GM13977 (cell line): ENCODE measurements at places on chromosomes 4 and X.
A peak's percentile ranks its signal among the peaks of the same experiment; 100 is the strongest.

- DNase-seq = no peak
Measured at GRCh38 chrX:16112428-16112827, 10.9 kb upstream of the GRPR start.

DNA sequence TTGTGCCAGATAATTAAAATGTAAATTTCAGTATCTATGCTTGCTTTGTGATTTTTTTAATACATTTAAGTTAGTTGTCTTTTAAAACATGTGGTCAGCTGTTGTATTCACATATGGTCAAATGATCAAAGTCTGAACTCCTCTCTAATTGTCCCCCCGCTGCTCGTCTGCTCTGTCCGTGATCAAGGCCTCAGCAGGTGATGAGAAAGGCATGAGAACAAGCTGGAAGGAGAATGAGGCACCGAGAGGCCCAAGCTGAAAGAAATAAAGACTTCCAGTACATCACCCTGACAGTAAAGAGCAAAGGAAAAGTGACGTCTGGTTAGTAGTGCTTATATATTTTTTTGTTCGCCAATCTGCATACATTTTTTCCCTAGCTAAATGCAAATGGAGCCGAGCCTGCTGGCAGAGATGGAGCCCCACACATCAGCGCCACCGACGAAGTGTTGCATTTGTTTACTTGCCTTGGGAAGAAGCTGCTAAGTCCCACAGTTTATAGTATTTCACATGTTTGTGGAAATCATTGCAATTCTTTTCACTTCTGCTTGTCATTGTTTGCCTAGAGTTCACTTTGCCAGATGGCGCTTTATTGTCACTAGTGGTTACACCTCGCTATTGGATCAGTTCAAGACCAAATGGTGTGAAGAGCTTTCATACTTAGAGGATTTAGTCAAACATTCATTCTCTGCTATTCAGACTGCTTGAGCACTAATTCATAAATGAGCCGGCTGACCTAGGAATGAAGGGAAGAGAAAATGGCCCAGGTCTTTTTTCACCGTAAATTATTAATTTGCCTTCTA is 181.5 kb downstream of the ZIC3 start:
- DNase-seq = no peak

DNA sequence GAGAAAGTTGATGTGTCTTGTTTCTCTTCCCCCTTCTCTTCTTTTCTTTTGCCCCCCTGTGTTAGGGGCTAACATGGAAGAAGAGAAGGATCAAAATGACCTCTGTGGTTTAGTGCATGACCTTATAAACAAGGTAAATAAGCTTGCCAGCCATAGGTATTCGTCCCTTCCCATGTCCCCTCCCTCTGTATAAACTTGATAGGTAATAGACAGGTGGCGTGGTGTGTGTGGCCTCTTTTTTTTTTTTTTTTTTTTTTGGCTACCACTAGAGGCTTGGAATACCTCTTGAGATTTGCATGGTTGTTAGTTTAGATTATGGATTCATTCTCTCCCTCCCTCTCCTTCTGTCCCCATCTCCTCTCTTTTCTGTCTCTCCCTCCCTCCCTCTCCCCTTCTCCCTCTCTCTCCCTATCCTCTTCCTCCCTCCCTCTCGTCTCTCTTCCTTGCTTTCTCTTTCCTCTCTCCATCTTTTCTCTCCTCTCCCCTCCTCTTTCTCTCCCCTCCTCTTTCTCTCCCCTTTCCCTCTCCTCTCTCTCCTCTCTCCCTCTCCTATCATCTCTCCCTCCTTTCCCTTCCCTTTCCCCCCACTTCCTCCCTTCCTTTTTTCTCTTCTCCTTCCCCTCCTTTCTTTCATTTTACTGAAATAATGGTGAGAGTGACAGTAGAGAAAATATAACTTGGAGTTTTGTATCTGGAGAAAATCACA is 134.4 kb downstream of the AFF1 start:
- DNase-seq = no peak

DNA sequence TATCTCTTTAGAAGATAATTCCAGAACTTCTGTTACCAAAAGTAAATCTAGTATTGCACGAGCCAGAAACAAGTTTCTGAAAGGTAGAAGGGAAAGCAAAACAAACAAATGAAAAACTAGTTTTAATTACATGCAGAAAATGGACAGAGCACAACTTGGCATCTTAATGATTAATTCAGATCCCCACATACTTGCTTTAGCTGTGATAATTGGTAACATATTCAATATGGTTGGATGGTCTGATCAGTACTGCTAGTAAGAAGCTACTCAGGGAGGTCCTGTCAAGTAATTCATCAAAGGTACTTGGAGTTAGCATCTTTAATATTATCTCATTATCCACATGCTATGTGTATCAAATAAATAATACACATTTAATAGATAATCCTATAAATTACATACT is 204.3 kb downstream of the TRAM1L1 start:
- DNase-seq = no peak

GRCh38 chr4:146269228-146269653 is 54.9 kb downstream of the REELD1 start:
- DNase-seq = no peak

DNA sequence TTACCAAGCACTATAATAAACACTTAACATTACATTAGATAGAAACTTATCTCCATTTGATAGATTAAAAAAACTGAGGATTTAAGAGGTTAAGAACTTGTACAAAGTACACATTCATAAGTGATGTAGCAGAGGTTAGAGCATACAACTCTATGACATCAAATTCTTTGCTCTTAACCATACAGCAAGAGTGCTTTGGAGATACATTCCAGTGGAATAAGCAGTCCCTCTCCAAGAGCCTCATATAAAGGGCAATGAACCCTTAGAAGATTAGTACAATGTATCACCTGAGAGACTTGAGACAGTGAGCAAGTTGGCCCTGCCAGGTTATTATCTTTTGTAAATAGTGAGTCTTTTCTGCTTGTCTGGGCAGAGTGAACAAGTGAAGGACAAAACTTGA is 600.4 kb upstream of the CT83 start:
- DNase-seq = no peak

DNA sequence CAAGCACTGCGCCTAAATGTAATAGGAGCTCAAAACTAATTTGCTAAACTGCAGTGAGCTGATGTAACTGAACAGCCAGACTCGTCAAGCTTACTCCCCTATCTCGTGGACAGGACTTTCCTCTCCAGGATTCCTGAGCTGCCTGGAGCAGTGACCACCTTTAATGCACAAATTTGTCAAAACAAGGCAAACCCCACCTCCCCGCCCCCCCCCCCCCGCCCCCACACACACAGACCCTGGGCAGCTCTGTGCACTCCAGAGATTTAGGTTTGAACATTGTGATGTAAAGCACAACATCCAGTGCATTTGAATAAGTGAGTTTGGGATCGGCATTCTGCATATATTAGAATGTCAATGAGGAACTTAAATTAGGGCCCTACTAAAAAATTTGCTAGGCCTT is 77.7 kb upstream of the DHX15 start:
- no peak for DNase-seq

- DNase-seq = no peak
Measured at GRCh38 chr4:168586926-168587325, 90.1 kb downstream of the PALLD start.

DNA sequence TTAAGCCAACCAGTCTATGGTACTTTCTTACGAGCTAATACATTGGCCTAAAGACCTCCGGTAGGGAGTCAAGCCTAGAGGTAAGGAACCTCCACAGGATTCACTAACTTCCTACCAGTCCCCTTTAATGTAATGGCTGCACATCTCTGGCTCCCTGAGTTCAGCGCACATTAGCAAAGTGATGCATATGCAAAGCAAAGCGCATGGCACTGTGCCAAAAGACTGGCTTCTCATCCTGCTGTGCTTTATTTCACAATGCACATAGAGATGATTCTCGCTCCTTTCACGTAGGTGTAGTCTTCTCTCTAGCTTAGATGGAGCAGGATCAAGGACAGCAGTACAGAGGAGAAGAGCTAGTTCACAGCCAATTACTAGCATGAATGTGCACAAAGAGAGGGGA is 14.6 kb upstream of the CLTRN start:
- DNase-seq = no peak

- DNase-seq = no peak
Measured at GRCh38 chr4:109077505-109077904, 225.0 kb downstream of the COL25A1 start.

DNA sequence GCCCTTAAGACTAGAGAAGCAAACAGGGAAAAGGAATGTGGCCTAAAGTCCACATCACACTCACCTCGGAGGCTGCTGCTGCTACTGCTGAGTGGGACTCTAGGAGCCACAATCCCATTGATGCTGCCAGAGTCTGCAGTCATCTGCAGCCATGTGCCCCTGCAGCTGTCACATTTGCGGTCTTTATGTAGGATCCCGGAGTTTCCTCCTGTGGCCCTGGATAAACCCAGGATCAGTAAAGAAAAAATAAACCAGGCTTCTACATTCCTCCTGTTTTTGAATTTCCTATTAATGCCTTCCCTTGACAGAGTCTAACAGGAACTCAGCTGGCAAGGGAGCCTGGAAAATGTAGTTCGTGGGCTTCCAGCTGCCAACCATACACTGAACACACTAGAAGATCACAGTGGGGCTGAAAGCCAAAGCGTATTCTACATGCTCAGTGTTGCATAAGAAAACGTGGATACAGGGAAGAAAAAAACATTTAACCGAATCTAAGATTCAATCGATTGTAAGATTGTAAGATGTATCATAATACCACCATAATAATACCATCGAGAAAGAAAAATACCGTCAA is 10.3 kb upstream of the PHEX start:
- DNase-seq = no peak

GRCh38 chr4:37124800-37125199 is 119.7 kb upstream of the NWD2 start:
- DNase-seq = no peak

GRCh38 chr4:122701965-122702364 is 30.5 kb upstream of the BBS12 start:
- no peak for DNase-seq

DNA sequence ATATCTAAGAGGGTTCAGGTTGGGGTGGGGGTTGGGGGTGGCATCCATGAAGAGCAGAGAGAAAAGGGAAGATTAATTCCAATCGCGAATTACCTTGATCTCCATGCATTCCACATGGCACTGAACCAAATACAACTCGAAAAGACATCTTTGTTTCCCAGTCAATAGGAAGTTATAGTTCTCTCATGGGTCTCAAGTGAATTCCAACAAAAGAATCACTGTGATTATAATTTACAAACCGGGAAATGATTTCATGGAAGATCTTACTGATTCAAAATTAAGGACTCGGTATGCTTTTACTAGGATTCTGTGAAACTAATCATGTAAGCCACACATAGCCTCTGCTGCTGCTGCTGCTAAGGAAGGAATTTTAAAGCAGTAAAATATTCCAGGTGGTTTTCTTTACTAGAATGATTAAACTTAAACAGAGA is 26.6 kb upstream of the AMELX start:
- DNase-seq = no peak

- no peak for DNase-seq
Measured at GRCh38 chr4:81375745-81376144, 96.0 kb downstream of the RASGEF1B start.

- no peak for DNase-seq
Measured at GRCh38 chr4:62560858-62561257, 1360.7 kb downstream of the ADGRL3 start.

- DNase-seq = no peak
Measured at GRCh38 chrX:137482136-137482535, 83.8 kb upstream of the ZIC3 start.

- DNase-seq = no peak
Measured at GRCh38 chr4:107319386-107319785, 283.3 kb upstream of the DKK2 start.

- no peak for DNase-seq
Measured at GRCh38 chrX:130826249-130826648, 76.8 kb downstream of the ENOX2 start.

GRCh38 chr4:86959588-86960500 is 25.0 kb downstream of the AFF1 start:
- no peak for DNase-seq

GRCh38 chr4:13543839-13544605 is at the start of gene NKX3-2:
NKX3-2 (minus strand) TSS chr4:13544508; CDS start chr4:13544414, 94 bp downstream.
- DNase-seq = peak; percentile 60

- DNase-seq = no peak
Measured at GRCh38 chr4:141036786-141037185, 96.5 kb downstream of the RNF150 start.

GRCh38 chr4:128782875-128783614 is 26.5 kb upstream of the JADE1 start:
- no peak for DNase-seq

GRCh38 chr4:26909369-26909768 is 48.7 kb downstream of the STIM2 start:
- no peak for DNase-seq

GRCh38 chr4:80560337-80560736 is 224.8 kb downstream of the CFAP299 start:
- DNase-seq = no peak
